T-helper 22 cell (primary cell): ENCODE measurements at places on chromosomes 5 and 9.

DNA sequence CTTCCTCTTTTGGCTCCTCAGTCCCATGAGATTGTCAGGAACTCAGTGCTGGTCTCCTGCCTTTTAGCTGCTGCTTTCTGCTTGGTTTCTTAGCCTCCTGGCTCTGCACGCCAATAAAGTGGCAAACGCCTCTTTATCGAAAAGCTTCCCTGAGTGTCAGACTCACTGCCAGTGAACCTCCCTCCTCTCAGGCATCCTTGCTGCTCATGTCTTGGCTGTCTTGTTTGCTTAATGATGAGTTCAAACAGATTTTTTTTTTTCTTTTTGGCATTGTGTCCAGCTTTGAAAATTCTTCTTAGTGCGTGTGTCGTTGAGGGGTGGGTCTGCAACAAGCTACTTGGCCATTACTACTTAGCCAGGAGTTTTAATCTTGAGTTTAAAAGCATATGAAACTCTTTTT lies 14.9 kb downstream of the RASGRF2 start:
- DNase-seq: no peak

DNA sequence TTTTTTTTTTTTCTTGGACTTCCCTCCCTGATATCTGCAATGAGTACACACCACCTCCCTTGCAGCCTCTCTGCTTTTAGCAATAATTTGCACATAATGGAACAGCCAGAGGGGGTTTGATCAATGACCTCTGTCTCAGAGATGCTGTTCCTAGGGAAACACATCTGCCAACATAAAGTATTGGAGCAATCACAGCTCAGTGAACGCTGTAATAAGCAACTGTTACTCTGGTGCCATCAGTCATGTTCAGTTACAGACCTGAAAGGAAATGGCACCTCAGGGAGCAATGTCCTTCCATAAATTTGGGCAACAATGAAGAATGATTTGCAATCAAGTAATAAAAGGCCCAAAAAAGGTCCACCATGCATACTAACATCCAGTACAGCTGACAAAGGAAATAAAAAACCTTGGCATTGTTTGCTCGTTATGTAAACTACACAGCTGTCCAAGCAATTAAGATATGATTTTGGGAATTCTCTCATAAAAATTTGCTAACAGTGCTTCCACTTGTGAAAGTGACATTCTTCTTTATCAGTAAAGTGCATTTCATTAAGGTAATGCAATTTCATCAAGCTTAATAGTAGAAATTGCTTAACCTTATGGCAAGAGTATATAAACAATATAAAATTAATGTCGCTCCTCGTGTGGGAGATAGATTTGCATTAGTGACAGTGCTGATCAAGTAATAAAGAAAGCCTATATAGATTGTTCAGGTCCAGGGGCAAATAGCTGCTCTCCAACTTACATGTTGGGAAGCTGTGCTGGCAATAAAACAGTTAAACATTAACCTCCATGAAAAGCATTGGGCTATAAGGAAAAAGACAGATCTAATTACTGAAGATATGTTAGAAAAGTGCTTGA lies 167.8 kb downstream of the RASEF start:
- DNase-seq: no peak

GRCh38 chr9:99387431-99387830 lies 165.3 kb downstream of the SEC61B start:
- DNase-seq: no peak

GRCh38 chr5:74243634-74244033 lies 396.9 kb downstream of the ENC1 start:
- DNase-seq: no peak
